ENCODE measurements at places on chromosomes 12 and 14.

GRCh38 chr12:14613718-14614117 lies 46.0 kb upstream of the PLBD1 start:
- no peak for DNase-seq

GRCh38 chr14:54778618-54779345 lies 123.8 kb downstream of the GCH1 start:
- DNase-seq = no peak

GRCh38 chr14:50784683-50785456 lies 46.1 kb downstream of the NIN start:
- no peak for DNase-seq

DNA sequence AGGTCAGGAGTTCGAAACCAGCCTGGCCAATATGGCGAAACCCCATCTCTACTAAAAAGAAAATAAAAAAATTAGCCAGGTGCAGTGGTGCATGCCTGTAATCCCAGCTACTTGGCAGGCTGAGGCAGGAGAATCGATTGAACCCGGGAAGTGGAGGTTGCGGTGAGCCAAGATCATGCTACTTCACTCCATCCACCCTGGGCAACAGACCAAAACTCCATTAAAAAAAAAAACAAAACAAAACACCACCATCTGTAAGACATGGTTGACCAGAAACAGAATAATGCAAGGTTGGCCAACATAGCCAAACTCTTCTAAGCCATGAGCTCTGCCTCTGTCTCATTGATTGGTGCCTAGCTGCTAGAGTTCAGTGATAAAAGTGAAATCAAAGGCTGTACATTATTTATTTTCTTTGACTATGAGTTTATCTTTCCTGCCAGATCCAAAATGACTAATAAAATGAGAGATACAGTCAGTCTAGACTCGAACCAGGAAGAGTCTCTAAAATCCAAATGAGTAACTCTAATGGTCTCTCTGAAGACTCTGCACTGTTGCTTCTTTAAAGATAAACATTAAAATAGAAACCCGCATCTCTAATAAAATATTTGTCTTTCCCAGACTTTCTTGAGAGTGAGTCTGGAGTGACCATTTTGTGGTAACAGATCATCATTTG lies 404.7 kb downstream of the DAD1 start:
- DNase-seq = no peak

DNA sequence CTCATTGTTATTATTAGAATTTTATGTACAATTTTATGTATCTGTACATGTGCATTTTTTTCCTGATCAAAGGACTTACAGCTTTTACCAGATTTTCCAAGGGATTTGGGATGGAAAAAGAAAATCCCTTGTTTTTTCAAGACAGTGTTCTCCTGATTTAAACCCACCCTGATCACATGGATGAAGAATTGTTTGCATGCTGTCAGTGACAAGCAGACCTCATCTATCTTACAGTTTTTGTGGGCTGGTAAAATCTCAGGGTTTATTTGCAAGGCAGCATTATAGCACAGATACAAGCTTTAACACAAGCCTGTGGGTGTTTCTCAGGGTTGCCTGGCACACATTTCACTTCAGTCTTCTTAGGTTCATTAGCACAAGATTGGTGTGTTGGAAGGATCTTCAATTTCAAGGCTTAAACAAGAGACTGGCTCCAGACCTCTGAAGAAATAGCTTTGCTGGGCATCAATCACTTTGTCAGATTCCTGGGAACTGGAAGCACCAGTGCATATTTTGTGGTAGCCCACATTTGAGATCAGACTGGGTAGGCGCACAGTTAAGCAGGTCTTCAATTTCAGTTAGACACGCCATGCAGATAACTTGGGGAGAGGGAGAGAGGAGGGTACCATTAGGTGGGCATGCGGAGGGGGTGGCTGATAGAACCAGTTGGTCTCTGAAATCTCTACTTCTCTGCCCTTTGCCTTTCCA lies 118.0 kb downstream of the TBX5 start:
- no peak for DNase-seq

GRCh38 chr14:36756226-36756625 lies 94.6 kb downstream of the PAX9 start:
- DNase-seq = no peak

- DNase-seq = no peak
These were observed 42.3 kb upstream of the EVL start for GRCh38 chr14:100022772-100023451.

DNA sequence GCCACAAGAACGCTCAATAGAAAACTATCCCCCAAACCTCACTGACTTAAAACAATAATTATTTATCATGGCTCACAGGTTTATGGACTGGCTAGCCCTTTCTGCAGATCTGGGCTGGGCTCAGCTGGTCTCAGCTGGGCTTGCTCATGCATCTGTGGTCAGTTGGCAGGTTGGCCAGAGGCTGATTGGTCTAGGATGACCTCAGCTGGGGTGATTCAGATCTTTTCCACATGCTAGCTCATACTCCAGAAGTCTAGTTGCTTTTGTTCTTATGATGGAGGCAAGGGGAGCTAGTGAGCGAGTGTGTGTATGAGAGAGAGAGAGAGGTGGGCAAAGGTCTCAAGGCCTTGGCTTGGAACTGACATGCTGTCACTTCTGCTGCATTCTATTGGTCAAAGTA lies 181.2 kb upstream of the NRXN3 start:
- DNase-seq = no peak

- peak; percentile 12 for DNase-seq
These were observed 790 bp downstream of the NEDD1 start for GRCh38 chr12:96907671-96908422.

DNA sequence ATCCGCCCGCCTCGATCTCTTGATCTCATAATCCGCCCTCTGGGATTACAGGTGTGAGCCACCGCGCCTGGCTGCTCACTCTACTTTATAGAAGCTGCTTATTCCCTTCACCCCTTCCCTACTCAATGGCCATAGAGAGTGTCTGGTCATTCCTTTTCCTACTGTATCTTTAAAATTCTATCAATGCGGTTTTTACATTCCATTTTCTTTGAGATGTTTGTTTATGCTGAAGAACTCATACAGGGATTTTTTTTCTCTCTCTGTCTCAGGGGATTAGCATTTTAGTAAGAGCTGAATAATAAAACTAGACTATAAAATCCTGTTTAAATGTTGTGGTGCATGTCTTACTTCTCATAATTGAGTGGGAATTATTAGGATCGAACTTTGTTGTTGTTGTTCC lies 218.6 kb upstream of the FOXN3 start:
- no peak for DNase-seq
